ENCODE measurements at places on chromosomes 12 and 14.
A peak's percentile ranks its signal among the peaks of the same experiment; 100 is the strongest.

DNA sequence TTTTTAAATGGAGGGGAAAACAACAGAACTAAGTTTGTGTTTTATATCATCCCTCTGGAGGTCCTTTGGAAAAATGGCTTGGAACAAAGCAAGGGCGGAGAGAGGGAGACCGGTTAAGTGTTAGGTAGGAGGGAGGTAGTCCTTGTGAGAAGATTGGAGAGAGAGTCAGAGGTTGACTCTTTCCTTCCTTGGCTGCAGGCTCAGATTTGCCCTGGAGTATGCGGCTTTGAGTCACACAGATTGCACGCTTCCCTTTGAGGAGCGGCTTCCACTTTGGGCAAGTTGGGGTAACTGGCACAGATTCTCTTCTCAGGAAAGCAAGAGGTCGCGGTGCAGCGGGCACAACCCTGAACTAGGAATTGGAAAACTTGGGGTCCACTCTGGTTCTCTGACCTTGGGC is 9.9 kb downstream of the SOCS2 start:
- no peak for DNase-seq

GRCh38 chr12:47757840-47758583 is 668 bp downstream of the RAPGEF3 start:
- DNase-seq = no peak

GRCh38 chr14:80602946-80603345 is 338.6 kb downstream of the CEP128 start:
- DNase-seq = no peak

DNA sequence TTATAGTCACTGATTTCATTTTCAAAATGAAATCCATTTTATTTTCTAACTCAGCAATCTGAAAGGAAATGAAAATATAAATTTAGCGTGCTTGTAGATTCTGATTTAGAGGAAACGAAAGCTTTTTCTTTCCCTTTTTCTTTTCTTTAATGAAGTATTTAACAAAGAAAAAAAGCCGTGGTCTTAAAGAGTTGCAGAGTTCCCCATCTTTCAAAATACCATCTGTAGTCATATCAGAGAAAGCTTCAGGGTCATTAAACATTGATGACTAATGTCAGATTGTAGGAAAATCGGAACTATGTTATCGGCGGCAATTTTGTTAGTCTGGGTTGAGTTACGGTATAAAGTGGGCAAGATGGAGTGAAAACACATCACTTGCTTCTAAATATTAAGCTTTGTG is 32.3 kb downstream of the DRAM1 start:
- DNase-seq = no peak

GRCh38 chr14:34450542-34450915 is 11.5 kb downstream of the SPTSSA start:
- no peak for DNase-seq

DNA sequence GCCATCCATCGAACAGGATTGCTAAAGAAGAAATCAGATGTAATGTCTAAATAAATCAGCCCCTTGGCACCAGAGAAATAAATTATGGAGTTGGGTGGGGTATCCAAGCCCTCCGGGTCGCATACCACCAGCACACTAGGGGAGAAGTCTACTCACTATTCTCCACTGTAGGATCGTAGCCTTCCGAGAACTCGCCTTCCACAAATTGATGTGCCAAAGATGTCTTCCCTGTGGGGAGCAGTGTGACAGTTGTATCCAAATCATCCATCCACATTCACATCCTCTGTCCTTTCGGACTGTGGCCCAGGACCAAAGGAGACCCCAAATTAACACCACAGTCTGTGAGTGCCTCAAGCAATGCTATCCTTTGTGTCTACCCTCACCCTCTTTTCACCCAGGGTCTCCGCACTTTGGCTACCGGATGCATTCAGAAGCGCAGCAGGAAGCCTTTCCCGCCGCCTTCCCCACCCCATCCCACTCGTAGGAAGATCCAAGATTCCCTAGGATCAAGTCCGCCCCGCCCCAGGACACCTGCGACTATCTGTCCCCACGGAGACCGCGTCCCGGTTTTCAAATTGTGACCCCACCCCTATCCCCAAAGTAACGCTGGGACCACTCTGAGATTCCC is 786 bp downstream of the RHEBL1 start:
- DNase-seq = no peak

GRCh38 chr12:85927166-85927565 is 53.1 kb downstream of the NTS start:
- no peak for DNase-seq

- DNase-seq = no peak
Observed at GRCh38 chr12:54240129-54240528, 39.8 kb downstream of the CBX5 start.

DNA sequence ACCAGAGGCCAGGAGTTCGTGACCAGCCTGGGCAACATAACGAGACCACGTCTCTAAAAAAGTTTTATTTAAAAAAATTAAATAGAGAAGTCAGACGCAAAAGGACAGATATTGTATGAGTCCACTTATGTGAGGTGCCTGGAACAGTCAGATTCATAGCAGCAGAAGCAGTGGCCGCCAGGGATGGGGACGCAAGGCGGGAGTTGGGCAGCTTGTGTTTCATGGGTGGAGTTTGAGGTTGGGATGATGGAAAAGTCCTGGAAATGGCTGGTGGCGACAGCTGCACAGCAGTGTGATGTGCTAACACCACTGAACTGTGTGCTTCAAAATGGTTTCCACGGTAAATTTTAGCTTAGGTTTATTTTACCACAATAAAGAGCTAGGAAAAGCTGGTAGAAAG is 57.6 kb upstream of the DDX11 start:
- DNase-seq = no peak

DNA sequence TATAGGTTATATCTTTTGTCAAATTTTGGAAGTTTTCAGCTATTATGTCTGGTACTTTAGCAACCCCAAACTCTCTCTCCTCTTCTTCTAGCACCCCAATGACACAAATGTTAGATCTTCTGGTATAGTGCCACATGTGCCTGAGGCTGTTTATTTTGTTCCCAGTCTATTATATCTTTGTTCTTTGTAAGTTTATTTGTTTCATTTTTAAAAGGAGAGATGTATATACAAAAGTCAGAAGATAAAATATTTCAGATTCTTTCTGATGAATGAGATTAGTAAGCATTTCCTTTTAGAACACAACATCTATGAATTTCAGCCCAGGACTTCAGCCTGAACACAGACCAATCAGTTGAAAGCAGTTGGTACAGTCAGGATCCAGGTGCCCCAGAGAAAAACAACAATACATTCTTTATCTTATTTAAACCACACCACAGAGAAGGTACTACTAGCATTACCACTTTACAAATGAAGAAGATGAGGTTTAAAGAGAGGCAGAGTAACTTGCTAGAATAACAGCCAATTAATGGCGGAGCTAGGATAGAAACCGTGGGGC is 114.1 kb upstream of the BTG1 start:
- no peak for DNase-seq

- no peak for DNase-seq
Observed at GRCh38 chr14:29652571-29652970, 275.1 kb downstream of the PRKD1 start.

- no peak for DNase-seq
Observed at GRCh38 chr14:92929689-92930608, 7.0 kb downstream of the CHGA start.

GRCh38 chr12:47356129-47356700 is 276.5 kb upstream of the AMIGO2 start:
- no peak for DNase-seq

DNA sequence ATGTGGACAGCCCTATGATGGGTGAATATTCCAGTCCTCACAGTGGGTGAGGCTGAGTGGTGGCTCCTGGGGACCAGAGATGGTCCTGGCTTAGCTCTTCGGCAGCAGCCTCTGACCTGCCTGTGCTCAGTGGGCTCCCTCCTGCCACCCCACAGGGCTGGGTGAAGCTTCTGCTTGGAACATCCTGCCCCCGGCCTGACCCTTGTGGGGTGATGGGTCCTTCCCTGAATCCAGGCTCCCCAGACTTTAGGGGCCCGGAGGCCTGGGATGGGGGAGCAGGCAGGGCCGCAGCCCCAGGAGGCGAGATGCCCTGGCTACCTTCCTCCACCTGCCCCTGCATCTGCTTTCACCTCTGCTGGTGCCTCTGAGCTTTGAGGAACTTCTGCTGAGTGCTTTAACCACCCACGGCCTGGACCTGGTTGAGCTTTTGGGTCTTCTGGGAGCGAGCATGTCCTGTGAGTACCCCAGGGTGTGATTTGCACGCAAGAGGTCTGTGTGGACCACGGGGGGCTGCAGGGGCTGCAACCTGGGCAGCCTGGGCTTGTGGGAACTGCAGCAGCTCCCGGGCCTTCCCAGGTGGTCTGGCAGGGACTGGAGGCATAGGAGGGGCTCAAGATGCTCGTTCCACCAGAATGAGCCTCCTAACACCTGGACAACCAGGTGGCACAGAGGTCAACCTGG is 159.5 kb downstream of the KIF26A start:
- DNase-seq = no peak

DNA sequence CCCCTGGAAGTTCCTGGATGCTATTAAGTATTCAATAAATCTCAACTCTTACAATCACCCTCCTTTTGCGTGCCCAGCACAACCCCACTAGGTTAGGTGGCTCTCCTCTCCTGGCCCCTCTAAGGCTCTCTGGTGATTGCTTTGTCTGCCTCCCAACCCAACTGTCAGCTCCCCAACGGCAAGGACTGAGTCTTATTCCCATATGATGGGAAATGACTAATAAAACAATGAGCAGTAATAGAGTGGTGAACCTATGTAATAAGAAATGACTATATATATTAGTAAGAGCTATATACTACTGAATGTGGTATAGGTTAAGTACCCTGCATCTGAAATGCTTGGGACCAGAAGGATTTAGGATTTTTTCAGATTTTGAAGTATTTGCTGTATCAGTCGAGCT is 8.1 kb downstream of the APPL2 start:
- DNase-seq = no peak

DNA sequence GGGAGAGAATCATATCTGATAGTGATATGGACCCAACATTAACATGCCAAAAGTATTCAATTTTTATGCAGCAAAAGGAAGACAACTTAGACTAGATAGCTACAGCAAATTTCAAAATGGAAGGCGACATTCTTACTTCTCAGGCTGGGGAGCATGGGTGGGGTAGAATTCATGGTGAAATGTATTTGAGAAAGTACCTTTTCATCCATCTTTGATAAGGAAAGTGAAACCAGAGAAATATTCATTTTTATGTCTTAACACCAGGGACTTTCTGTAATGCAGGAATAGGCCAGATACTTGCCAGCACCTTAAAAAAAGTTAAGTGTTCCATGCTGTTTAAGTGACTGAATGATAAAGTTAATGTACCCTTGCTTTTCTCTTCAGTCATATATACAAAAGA is 13.4 kb downstream of the BTG1 start:
- DNase-seq = no peak

- no peak for DNase-seq
Observed at GRCh38 chr14:60963761-60964160, 17.1 kb downstream of the TRMT5 start.

DNA sequence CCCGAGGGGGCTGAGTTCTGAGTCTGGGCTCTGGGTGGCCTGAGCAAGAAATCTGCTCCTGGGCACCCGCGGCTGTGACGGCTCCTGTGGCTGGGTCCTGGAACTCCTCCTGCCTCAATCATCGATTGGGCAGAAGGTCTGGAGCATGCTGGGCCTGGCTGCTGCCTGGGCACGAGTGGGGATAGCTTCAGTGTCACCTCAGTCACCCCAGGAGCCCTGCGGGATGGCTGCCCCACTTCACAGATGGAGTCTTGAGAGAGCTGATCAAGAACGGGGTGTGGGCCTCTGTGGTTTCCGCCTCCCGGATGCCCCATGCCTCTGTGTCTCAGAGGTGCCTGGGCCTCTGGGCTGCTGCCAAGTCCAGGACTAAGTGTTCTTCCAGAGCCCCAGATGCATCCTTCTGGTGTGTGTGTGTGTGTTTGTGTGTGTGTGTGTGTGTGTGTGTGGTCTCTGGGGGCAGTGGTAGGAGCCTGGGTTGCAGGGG is 185.6 kb upstream of the C14orf180 start:
- peak; percentile 44 for DNase-seq

DNA sequence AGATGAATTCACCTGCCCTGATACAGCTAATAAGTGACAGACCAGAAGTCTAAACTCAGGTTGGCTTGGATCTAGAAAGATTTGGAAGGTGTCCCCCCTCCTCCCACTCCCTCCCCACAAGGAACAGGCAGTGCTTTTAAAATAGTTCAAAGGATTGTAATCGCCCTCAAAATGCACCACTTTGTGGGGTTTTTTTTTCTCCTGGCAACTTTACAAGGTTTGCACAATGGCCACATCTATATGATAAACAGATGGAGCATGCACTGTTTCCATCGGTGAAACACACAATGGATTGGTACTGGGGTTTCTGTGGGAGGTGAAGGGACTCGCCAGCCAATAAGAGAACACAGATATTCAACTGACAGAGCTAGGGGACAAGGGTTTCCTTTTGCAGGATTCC is 137.4 kb downstream of the LLPH start:
- no peak for DNase-seq

DNA sequence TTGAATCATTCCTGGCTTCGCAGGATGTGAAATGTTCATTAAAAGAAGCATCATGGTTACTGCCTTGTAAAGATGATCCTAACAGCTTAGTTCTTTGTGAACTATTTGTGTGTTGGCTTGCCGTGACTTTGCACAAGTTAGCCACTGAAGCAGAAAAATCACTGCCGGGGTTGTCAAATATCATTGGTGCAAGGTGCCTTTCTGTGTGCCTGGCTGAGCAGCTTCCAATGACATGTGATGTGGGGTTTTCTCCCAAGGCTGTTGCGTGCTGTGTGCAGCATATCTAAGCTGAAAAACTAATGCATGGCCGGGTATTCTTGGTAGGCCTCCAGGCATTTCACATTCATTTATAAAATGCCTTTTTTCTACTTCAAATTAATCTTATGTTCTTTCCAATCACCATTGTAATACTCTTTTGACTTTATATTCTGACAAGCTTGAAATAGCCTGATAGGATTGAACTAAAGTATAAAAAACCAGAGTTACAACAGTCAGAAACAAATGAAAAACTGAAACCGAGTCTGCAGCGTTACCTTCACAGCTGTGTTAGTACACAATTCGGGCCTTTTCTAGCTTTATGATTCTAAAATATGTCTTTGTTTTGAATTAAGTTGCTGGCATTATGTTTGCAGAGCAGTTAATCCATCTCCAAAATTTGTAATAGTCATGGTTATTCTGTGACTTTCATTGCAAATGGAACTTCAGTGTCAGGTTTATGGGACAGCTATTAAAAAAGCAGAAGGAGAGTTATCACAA is 222.1 kb downstream of the SYT1 start:
- no peak for DNase-seq

- DNase-seq = no peak
Observed at GRCh38 chr12:31316891-31317290, 9.1 kb downstream of the SINHCAF start.

- no peak for DNase-seq
Observed at GRCh38 chr14:94447206-94447605, 5.4 kb downstream of the SERPINA11 start.

DNA sequence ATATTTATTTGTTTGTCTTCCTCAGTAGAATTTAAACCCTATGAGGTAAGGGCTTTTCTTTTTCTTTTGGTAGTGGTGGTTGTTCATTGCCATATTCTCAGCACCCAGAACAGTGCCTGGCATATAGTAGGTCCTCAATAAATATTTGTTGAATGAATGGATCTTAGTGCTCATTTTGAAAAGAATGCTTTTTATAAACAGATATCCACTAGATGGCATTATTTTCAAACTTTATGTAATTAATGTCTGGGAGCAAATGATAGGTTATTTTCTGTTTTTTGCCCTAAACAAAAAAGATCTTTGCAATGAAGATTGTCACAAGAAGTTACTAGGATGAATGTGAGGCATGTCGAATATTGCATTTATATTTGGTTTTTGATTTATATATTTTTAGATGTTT is 64.1 kb downstream of the RAD51B start:
- DNase-seq = no peak

GRCh38 chr14:54675236-54676128 is 108.6 kb downstream of the SAMD4A start:
- DNase-seq = no peak

All from right lung (tissue), 10 donors.